Amniotic epithelial cell (primary cell): ENCODE measurements at places on chromosomes 4 and X.

- DNase-seq, result no peak
Observed at GRCh38 chrX:118024482-118024881, 92.1 kb downstream of the KLHL13 start.

DNA sequence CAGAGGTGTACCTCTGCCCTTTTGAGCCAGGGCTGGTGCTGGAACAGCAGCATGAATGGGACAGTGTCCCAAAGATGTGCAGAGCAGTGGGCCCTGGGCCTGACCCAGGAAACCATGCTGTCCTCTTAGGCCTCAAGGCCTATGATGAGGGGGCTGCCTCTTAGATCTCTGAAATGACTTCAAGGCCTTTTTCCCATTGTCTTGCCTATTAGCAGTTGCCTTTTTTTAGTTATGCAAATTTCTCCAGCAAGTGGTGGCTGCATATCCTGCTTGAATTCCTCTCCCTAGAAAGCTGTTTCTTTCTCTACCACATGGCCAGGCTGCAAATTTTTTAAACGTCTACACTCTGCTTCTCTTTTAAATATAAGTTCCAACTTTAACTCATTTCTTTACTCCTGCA is 160.3 kb downstream of the CFAP299 start:
- no peak for DNase-seq

GRCh38 chrX:50705042-50705441 is 109.0 kb downstream of the SHROOM4 start:
- DNase-seq, result no peak

GRCh38 chrX:9862525-9862924 is 76.3 kb downstream of the SHROOM2 start:
- DNase-seq, result no peak

- DNase-seq, result no peak
Observed at GRCh38 chrX:68596871-68597270, 50.6 kb upstream of the STARD8 start.

- no peak for DNase-seq
Observed at GRCh38 chr4:159177265-159178150, 74.6 kb downstream of the RAPGEF2 start.

DNA sequence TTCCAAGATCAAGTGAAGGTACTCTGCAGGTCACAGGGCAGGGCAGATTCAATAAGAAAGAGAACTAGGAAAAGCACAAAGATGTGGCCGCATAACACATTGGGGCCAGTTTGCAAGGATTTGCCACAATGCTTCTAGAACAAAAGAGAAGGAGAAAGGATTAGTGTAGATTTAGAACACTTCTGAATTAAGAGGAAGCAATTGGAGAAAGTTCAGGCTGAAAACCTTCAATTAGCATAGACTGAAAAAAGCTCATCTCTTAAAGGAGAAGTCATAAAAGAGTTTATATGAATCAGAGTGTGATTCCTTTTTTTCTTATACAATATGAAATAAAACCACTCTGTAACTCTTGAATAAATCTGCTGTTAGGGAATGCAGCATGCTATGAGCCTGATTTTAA is 215.6 kb upstream of the FAT1 start:
- DNase-seq, result no peak

DNA sequence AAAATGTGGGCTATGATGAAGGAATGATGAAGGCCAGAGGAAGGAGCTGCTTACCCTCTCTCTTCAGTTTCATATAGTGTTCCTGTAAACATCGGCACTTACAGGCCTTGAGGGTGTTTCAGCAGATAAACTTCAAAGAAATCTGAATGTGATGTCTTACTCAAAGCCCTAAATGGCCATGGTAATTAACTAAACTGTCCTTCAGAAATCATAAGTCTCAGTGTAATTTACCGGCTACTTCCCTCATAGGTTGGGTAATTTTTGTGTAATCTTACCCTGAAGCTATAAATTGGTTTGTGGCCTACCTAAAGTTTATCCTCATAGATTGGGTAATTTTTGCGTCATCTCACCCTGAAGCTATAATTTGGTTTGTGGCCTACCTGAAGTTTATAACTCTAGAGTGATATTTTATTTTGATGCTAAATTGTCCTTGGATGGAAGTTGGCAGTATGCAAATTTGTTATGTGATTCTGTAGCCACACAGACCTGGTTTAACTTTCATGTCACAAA is 2700.3 kb downstream of the ARAP2 start:
- DNase-seq, result no peak

GRCh38 chr4:134382478-134383227 is 181.1 kb upstream of the PABPC4L start:
- no peak for DNase-seq

GRCh38 chr4:123250843-123251242 is 145.8 kb upstream of the SPRY1 start:
- no peak for DNase-seq

- no peak for DNase-seq
Observed at GRCh38 chrX:13153796-13154195, 109.4 kb upstream of the FAM9C start.

DNA sequence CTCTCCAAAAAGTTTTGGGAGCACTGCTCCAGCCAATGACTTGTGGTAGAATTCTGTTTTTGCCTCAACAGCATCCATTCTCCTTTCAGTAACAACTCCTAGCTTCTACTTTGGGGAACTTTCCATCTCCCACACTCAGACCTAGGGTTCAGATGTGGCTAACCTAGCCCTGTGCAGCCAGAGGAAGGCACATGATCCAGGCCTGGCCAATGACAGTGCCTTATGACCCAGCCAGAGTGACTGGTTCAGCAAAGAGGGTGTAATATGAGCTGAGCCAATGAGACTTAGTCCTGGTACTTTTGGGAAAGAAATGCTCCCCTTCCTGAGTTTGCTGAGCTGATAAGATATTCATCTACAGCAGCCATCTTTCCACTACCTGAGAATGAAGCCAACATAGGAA is 5.4 kb upstream of the USP46 start:
- no peak for DNase-seq

DNA sequence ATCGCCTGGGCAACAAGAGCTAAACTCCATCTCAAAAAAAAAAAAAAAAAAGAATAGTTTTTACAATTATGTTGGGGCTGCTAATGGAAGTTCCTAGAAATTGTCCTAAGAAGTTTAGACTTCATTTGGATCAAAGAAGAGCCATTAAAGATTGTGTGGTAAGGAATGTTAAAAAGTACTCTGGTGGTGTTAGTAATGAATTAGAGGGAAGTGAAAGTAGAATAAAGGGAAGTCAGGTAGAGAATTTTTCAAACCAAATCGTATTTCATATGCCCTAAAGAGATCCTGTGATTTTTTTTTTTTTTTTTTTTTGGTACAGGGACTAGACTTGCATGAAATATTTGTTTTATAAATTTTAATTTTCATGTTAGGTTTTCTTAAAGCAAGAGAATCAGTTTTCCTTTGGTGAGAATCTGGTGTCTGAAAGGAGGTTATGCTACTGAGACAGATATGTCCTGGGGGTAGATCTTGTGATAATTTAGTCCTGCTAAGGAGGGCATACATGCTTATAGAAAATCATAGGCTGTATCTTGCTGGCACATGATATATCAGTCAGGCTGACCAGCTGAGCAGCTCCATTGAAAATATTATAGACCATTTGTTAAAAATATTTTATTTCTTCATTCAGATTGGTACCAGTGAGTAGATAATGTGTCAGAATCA is 10.7 kb downstream of the SEC24B start:
- no peak for DNase-seq

- DNase-seq, result peak; percentile 32
Observed at GRCh38 chr4:184471881-184472613, 2.3 kb downstream of the IRF2 start.

- peak; percentile 4 for DNase-seq
Observed at GRCh38 chrX:67563469-67564448, 19.9 kb downstream of the AR start.
